Breast epithelium (tissue), 4 donors: ENCODE measurements at places on chromosomes 6 and 20.

DNA sequence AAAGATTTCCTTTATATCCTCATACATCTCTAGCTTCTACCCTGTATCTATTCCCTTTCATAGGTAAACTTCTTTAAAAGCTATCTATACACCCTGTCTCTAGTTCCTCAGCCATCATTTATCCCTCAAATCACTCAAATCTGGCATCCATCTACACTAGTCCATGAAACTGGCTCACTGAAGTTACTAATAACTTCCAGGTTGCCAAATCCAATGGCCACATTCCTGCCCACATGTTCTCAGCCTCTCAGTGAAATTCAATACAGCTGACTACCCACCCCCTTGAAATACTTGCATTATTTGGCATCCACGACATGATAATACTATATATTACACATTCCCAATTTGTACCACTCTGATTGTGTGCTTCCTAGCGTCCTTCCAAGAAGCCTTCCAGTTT, 8.7 kb downstream of the REPS1 start:
- no peaks in the 10 kb centered on the region for H3K36me3 ChIP-seq
- H3K4me1 ChIP-seq, result no peaks in the 10 kb centered on the region
- no peaks in the 10 kb centered on the region for H3K27me3 ChIP-seq
- no peak for DNase-seq

- H3K27me3 ChIP-seq, result no peaks in the 10 kb centered on the region
- no peaks in the 10 kb centered on the region for H3K36me3 ChIP-seq
- DNase-seq, result no peak
These were observed 144.4 kb upstream of the AKIRIN2 start for GRCh38 chr6:87846434-87846833.

DNA sequence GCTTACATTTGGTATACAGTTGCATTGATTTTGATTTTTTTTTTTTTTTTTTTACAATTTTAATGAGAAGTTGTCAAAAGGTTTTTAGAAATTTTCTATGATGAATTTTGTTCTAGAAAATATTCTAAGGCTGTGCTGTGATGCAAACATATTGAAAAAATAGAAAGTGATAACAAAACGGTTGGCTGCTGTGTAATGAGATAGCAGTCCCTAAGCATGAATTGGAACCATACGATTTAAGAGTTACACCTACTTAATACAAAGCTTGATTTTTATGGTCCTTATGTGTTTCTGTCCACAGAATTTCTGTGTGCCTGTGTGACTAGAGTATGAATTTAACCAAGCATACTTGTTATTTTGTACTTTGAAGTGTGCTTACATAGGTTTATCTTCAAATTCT, 12.1 kb downstream of the HIVEP1 start:
- no peak overlapping the region for H3K4me3 ChIP-seq
- no peaks in the 10 kb centered on the region for H3K27me3 ChIP-seq
- no peaks in the 10 kb centered on the region for H3K36me3 ChIP-seq
- DNase-seq, result no peak
- no peak overlapping the region for H3K27ac ChIP-seq

GRCh38 chr6:40584741-40585140, 2.4 kb downstream of the LRFN2 start:
- DNase-seq, result no peak
- no peak overlapping the region for H3K4me3 ChIP-seq
- H3K4me1 ChIP-seq, result peaks cover 4% of the 10 kb centered on the region

DNA sequence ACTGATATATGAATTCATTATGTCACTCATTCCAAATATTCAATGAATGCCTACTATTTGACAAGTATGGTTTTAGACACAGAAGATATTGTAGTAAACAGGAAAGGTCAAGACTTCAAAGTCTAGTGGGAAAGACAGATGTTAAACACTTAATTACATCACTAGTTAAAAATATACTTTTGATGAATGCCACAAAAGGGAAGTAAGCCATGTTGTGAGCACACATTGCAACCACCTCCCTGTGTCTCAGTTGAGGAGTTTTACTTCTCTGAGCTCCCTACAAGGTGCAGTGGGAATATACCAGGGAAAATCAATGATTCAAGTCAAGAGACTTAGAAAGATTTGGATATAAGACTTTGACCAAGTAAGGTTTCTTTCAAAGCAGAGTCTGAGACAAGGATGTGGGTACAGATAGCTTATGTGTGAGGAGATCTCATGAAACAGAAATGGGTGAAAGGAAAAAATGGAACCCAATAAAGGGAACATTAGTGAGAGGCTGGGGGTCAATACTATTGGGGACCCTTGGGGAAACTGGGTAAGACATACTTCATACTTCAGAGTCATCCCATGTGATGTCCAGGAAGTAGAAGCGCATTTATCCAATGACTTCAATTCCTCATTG, 503.7 kb downstream of the KIF16B start:
- H3K36me3 ChIP-seq, result no peaks in the 10 kb centered on the region
- no peaks in the 10 kb centered on the region for H3K4me1 ChIP-seq
- no peak overlapping the region for H3K4me3 ChIP-seq
- DNase-seq, result no peak
